ENCODE measurements at places on chromosomes 4 and X.

DNA sequence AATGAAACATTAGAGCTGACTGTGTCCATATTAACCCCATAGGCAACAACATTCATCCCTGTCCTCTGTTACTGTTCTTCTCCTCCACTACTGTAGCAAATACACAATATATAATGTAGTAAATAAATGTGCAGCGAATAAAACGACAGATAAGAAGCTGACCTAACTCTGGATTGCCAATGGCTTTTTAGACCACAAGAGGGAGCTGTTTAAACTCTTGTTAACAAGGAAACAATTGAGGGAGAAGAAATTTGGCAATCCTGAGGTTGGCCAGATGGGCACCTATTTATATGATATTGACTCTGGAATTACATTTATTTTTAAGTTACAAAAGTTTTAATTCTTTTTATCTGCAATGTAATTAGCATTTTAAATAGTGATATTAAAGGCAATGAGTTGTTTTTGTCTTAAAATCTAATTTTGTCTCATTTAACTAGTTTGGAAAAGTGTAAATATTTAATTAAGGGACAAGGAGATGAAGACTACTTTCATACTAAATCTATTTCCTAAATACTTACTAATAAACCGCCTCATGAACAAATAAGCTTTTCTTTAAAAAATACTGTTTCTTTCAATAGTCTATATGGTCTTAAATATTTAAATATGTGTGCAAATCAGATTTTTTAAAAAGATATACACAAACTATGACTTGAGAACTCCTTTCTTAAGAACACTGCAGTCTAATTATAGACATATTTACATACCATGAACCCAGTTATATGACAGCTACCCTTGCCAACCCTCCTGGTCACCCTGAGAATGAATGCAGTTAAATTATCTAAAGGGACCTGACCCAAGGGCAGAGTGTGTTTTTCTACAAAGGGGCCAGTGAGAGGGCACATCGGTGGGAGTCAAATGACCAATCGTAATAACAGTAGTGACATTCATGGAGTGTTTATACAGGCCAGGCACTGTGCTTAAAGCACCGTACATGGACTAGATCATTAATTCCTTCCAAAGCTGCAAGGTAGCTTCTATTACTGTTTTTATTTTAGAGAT, 52.9 kb upstream of the HPF1 start:
- DNase-seq = peak; percentile 66

- no peak for DNase-seq
These were observed 36.0 kb upstream of the SPANXC start for GRCh38 chrX:141278306-141278705.

GRCh38 chr4:60452266-60452665, 747.9 kb upstream of the ADGRL3 start:
- no peak for DNase-seq

DNA sequence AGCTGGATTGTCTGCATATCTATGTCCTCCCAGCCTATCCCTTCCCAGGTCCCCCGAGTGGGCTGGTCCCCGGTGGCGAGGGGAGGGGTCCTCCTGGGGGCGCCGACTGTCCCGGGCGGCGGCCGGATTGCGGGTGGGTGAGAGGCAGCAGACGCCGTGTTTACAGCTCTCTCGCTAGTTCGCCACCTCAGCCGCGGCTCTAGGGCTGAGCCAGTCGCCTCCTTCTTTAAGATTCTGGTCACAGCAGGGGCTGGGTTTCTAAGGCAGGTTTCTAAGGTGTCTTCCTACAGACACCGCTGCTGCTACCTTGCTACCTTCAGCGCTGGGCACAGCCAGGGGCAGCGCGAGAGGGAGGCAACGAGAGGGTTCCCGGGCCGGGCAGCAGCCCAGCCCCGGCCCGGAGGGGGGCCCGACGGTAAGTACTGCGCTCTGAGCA, 57.2 kb downstream of the FRMPD3 start:
- DNase-seq = no peak

DNA sequence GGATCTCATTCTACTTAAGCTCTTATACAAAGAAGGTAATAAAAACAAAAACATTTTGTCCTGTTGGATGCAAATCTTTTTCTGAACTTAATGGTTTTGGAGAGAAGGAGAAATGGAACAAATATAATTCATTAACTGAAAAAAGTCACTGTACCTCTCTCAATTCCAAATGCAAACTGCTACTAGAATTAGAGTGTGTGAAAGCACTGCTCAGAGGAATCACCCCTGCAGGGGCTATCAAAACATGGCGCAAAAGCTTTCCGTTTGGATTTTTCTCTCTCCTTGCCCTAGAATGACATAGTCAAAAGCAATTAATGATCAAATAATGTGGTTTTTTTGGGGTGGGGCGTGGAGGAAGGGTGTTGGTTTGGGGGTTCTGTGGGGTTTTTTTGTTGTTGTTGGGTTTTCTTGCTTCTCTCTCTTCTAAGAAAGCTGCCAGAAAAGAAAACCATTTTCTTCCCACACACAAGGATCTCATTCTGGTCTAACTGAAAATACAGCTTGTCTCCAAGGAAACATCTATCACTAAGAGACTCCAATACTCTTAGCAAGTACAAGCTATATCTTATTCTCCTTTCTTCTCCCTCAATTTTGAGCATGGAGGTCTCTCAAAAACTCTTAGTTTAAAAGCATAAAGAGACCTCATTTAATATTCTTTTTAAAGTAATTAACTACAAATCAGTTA, 41.6 kb downstream of the USP46 start:
- DNase-seq = no peak

DNA sequence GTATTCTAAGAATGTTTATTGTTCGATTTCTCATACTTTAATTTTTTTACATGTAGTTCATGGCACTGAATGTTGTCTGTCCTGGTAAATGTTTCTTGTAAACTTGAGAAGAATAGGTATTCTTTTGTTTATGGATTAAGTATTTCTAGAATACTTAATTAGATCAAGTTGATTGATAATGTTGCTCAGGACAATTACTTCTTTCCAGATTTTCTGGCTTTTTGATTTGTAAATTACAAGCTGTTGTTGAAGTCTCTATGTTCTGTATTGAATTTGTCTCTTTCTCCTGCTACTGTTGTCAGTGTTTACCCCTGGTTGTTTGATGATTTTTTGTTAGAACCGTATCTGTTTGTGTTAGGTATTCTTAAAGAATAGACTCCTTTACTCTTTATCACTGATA, 1720.9 kb upstream of the AGA start:
- no peak for DNase-seq

DNA sequence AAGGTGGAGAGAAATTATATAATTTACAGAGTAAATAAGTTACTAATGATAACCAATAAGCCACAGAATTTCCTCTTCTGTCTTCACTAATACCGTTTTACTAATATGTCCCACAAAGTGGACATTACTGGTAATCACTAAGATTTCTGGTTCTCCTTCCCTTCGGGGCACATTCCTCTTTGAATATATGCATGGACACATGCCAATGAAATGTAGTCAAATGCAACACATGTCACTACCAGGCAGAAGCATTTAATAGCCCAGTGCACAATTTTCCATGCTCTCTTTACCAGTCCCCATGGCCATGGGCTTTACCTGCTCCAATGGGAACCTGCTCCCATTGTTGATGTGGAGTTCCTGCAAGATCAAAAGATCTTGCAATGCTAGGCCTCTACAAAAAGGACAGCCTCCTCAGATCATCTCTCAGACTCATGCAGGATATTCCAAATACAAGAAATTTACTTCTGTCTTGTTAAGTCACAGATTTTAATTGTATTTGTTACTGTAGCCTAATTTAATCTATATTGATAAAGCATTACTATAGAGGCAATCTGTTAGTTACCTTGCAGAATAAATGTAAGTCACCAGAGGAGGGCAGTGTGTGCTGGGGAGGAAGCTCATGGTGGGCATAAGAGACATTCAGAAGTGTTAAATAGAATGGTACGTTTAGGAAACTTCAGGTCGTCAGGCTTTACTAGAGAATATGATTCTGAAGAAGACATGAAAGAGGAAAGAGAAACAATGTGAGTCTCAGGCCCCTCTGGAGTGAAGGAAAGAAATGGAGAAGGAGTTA, 37.1 kb upstream of the INPP4B start:
- DNase-seq = no peak

DNA sequence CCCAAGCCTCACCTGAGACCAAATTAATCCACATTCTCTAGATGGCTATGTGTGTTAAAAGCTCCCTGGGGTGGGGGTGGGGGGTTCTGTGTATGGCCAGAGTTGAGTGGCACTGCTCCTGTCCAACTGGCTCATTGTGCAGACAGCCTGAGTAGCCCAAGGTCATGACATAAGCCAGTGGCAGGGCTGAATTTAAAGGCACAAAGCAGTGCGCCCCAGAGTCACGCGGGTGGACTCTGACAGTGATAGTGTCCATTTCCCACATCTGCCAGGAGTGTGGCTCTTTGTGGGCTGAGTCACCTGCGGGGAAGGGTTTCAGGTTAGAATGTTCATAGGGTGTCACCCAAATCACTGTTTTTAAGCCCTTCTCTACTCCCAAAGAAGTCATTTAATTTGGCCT, 45.4 kb downstream of the SCD5 start:
- no peak for DNase-seq

GRCh38 chr4:2024683-2025082, 15.9 kb upstream of the NELFA start:
- DNase-seq = no peak

- DNase-seq = no peak
These were observed 4.3 kb downstream of the ASB11 start for GRCh38 chrX:15311119-15311518.

DNA sequence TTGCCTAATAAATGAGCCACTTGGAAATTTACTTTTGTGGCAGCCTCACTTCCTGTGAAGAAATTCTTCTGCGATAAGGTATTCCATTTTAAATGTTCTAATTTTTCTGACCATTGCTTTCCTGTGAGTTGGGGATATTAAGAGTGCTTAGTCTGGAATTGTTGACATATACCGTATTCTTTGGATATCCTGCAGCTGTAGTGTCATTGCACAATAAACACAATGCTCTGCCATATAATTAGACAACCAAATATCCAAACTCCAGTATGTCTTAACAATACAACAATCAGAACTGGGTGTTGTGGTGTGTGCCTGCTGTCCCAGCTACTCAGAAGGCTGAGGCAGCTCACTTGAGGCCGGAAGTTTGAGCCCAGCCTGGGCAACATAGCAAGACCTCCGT, 99.4 kb downstream of the LUZP4 start:
- no peak for DNase-seq

DNA sequence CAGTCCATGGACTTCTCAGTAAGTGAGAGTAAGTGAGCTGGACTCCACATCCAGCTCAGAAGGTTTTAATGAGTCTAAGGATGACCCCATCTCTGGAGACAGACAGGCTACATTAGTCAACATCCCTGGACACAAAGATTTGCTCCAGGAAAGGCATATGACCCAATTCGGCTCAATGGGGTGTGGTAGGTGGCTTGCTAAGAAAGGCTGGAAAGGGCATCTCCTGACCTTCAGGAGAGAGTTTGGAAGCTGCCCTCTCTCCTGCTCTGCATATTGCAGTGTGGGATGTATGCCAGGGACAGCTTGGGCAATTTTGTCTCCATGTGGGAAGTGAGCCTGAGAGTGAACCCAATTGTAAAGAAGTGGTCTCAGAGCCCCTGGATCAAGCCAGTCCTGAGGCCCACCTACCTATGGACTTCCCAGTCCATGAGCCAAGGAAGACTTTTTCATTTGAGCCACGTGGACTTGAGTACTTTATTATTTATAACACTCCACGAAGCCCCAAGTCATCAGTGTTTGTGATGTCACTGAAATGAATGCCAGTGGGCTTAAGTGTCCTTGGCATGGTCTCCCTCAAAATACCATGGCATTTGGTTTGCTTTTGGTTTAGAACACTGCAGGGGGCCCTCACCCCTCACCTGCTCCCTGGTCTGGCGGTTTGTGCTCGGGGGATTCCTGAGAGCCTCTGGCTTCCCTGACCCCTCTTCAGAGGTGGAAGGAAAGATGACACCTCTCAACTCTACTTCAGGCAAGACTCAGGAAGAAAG, 10.4 kb upstream of the ABLIM2 start:
- no peak for DNase-seq

DNA sequence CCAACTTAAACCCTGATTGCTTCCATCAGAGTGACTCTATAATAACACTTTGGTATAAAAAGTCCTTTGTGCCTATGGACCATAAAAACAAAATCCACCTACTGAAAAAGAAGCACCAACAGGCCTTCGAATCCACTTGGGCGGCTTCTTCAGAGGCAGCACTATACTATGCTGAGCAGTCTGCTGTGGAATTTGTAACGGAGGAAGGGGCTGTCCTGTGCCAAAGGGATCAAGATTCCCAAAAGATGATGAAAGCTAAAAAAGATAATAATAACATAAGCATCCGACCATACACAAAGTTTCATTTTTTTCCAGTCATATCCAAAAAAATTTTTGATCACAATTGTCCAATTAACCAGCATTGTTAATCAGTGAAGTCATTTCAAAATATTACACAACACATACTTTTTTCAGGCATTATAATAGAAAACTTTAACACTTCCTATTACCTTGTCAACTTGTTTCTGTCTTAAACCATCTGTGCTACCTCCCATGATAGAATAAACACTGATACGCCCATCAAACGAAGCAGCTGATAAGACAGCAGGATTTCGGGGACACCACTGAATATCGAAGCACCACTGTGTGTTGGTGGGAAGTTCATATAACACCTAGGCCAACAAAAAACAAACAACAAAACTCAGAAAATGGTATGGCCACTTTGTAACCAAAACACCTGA, 24.1 kb downstream of the SEC31A start:
- DNase-seq = no peak

- no peak for DNase-seq
These were observed 388.9 kb upstream of the SPOCK3 start for GRCh38 chr4:167623241-167623572.

- peak; percentile 30 for DNase-seq
These were observed 89.9 kb downstream of the PLS3 start for GRCh38 chrX:115650916-115651315.

GRCh38 chr4:184442314-184442635, 32.1 kb downstream of the IRF2 start:
- no peak for DNase-seq

DNA sequence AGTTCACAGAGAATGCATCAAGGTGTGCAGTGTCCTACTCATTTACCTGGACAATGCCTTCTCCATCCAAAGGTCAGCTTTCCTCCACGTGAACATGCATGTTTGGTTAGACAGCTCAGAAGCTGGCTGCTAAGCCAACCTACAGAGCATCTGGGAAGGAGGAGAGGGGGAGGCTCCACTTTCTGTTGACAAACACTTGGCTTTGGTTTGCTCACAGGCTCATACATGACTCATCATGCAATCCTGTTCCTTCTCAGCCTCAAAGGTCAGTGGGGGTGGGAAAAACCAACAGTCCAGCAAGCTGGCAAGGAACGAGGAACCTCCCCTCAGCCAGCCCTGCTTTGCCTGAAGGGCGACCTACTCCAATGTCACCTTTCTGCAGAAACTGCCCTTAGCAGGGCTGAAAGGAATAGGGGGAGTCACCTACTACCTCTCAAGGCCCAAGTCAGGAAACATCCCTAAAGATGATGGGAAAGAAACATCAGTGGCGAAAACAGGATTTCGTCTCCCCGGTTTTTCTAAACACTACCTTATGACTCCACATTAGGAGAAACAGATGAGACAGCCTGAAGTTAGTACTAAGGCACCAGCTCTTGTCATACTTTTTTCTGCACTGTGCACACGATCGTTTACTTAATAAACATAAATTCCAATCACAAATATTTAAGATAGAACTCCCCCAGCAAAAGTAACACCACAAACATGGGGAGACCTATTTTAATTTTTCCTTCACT, 37.9 kb downstream of the RELL1 start:
- no peak for DNase-seq

All from NCI-H1930 (cell line).